ENCODE measurements at places on chromosomes 13 and 19. TPM values are rescaled to one million over a fixed set of nuclear protein-coding genes. Genes with fewer than 3 reads are reported as not detected.

The SELENOV gene
- not detected for polyA plus RNA-seq

GRCh38 chr13:45775401-45775963 is 73.4 kb downstream of the CBY2 start:
- DNase-seq, result no peak

The TMEM238 gene
- 0.32 TPM for polyA plus RNA-seq

DNA sequence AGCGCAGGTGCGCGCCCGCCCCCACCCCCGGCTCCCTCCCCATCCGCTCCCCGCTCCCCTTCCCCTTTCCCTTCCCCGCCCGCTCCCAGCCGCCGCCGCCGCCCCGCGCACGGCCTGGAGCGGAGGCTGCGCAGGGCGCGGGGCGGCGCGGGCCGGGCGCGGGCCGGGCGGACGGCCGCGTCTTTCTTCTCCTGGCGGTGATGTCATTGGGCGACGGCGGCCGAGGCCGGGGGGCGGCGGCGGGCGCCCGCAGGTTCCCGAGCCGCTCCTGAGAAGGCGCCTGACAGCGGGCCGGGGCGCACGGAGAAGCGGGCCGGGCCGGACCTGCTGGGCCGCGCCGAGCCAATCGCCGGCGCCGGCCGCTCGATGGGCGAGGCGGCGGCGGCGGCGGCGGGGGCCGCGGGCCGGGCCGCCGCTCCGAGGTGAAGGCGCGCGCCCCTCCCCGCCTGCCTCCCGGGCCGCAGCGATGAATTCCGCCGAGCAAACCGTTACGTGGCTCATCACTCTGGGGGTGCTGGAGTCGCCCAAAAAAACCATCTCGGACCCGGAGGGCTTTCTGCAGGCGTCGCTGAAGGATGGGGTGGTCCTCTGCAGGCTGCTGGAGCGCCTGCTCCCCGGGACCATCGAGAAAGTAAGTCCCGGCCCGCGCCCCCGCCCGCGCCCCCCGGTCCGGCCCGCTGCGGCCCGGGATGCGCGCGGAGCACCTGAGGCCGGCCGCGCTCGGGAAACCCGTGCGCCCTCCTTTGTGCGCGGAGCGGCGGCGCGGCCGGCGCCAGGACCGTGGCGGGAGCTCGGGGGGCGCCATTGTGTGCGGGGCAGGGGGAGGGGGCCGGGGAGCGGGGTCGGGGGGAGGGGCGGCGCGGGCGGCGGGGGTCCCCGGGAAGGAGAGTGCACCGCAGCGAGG is at the start of gene ARHGEF7:
ARHGEF7 (plus strand) TSS at position 250 of the 904 bp plus-strand sequence; CDS start at position 467, 217 bp downstream.
- no peak for DNase-seq

The ZNF837 gene
- 1.6 TPM for polyA plus RNA-seq

The HCST gene
- polyA plus RNA-seq, result 8.3 TPM

The CD22 gene
- polyA plus RNA-seq, result 0.72 TPM

The IRGC gene
- polyA plus RNA-seq, result not detected

The ZNF723 gene
- polyA plus RNA-seq, result not detected

DNA sequence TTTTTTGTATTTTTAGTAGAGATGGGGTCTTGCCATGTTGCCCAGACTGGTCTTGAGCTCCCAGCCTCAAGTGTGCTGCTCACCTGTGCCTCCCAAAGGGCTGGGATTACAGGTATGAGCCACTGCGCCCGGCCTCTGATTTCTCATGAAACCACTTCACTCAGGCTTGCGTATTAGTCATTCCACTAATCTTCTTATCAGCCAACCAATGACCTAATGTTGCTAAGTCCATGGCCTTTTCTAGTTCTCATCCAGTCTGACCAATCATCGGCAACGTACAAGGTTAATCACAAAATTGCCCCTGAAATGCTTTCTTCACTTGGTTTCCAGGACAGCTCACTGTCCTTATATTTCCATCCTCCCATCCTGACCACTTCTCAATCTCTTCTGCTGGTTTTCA is 605.3 kb upstream of the SLC10A2 start:
- no peak for DNase-seq

GRCh38 chr13:47798906-47799305 is 202.2 kb downstream of the SUCLA2 start:
- DNase-seq, result no peak

The CEACAM16 gene
- polyA plus RNA-seq, result 1.0 TPM

DNA sequence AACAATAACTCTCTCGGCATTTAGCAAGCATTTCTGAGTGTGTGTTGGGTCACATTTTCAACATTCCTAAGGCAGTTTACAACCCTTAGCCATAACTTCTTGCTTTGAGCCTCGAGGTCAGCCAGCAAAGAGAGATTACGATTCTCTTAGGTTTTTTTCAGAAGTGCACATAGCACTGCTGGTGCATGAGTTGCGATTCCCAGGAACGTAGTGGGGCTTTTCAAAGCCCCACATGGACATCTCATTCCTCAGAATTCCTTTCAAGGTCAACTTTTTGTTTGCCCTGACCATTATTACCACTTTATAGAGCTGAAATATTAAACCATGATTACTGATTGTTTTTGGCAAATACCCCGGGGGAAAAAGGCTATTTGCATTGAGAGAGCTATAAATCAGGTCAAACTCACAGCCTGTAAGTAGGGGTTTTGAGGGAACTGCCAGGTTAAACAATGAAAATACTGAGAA is 705.3 kb downstream of the GPC5 start:
- DNase-seq, result no peak

The HSPB6 gene
- polyA plus RNA-seq, result 816 TPM

GRCh38 chr13:35747594-35747993 is 271.1 kb upstream of the MAB21L1 start:
- no peak for DNase-seq

DNA sequence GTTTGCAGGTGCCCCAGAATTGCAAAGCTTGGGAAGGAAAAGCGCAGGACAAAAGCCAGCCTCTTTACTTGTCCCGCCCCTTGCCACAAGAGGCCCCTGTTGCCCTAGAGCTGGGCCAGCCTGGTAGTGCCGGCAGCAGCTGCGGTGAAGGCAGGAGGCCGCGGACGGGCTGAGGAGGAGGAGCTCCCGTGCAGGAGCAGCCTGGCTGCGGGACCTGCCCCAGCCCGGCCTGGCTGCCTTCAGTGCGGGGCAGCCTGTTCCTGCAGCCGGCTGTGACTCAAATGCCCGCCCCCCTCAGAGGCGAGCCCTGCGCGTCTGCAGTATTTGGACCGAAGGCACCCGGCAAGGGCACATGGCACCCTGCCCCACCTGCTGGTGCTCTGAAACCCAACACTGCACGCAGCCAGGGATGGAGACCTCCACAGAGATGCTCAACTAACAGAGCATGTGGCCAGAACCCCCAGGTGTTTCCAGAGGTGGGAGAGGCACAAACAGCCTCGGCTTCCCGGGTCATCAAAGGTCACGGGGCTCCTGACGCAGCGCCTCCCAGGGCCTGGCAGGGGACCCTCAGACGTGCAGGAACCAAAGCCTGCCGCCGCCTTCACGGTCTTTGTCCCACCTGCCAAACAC is 29.7 kb downstream of the NAXD start:
- DNase-seq, result peak; percentile 16

The MEX3D gene
- polyA plus RNA-seq, result 30.4 TPM

GRCh38 chr19:15636026-15636425 is 4.7 kb upstream of the CYP4F3 start:
- DNase-seq, result no peak

DNA sequence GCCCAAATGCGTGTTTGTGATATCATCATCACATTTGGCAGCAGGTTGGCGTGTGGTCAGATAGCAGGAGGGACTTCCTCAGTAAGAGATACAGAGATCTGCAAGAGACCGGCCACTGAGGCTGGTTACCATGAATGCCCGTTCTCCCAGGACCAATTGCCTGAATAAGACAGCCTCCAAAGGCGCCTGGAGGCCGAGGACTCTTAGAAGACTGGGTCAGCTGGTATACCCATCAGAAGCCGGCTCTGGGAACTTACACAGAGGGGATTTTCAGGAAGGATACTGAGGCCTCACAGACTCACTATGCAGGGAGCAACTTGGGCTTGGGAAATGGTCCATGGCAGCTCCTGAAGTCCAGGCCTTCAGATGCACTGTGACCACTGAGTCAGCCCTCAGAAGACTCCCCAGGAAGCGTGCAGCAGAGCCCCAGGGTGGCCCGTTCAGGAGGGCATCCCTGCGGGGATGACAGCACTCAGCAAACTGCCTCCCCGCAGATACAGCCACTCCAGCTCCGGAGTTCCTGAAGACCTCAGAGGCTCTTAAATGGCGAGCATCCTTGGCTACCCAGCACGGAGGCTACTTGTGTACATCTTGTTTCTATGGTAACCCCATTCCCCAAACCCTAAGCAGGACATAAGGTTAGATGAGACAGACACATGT is 26.4 kb upstream of the VSTM2B start:
- DNase-seq, result no peak

- DNase-seq, result no peak
These were observed 33.8 kb upstream of the NDFIP2 start for GRCh38 chr13:79447141-79447540.

DNA sequence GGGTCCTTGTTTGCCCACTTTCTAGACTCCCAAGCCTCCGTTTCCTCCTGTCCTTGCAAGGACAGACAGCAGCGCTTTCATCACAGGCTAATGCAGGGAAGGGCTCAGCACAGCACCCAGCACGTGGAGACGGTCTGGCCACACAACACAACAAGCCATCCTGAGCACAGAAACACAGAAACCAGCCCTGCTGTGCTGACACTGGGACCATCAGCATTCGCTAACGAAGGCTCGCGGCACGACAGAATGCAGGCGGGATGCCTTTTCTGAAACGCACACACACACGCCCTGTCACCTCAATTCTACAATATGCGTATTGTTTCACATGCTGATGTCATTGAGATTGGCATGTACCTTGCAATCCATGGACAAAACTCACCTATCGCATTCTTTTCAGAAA is 12.9 kb downstream of the AKT2 start:
- no peak for DNase-seq

DNA sequence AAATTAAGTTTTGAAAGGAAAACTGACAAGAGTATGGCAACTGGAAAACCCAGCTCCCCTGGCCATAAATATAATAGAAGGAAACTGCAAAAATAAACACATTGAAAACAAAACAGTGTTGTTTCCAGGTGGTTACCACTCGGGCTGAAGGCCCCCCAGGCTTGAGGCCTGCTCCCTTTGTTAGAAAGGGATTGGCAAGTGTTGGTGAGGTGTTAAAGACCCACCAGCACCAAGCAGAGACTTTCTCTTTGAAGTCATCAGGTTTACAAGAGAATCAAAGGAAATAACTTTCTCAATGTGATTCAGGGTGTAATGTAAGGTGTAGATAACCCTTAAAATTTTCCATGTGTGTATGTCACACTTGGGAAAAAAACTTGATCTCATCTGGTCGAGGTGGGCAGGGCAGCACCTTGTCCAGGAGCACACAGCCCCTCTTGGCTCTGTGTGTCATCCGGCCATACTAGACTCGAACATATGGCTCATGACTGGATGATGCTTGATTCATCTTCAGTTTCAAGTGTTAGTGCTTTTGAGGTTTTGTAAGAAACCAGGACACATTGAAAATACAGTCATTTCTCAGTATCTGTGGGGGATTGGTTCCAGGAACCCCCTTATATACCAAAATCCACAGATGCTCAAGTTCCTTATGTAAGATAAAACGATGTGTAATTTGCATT is 7.8 kb downstream of the ACTN4 start:
- no peak for DNase-seq

GRCh38 chr13:105412171-105412570 is 1123.3 kb downstream of the EFNB2 start:
- DNase-seq, result no peak
